NCI-H1436 (cell line): ENCODE measurements at places on chromosomes 3 and 15.

- DNase-seq, result no peak
Measured at GRCh38 chr3:178439504-178439903, 96.7 kb upstream of the KCNMB2 start.

DNA sequence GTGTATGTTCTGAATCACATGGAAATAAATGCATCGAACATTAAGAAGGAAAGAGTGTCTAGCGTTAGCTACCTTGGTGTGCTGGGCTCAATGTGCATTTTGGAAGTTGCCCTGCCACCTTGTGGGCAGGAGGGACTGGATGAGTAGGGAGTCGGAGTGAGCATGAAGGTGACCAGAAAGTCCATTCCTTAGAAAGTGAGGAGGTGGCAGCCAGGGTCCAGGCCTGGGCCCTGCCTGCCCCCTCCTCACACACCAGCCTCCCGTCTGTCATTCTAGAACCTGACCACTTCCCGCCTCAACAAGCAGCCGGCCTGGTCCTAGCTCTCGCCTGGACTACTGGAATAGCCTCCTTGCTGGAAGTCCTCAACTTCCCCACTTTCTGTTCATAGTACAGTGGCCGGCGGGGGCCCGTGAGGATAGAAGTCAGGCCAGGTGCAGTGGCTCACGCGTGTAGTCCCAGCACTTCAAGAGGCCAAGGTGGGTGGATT is 10.2 kb upstream of the GATA2 start:
- no peak for DNase-seq

DNA sequence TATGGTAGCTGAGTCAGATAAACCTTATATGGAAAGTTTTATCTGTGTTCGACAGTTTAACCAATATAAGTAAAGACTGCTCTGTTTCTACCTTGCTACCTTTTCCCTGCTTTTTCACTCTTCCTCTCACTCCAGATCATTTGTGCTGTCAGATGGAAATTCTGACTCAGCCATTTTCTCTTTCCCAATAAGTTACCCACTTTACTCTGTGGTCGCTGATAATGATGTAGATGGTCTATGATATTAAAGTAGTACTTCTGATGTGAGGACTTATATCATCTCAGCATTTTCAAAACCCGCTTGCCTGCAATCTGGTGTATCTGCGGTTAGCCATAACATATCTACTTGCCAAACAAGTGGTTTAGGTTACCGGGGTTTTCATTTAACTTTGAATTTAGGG is 15.0 kb upstream of the UTS2B start:
- DNase-seq, result no peak

DNA sequence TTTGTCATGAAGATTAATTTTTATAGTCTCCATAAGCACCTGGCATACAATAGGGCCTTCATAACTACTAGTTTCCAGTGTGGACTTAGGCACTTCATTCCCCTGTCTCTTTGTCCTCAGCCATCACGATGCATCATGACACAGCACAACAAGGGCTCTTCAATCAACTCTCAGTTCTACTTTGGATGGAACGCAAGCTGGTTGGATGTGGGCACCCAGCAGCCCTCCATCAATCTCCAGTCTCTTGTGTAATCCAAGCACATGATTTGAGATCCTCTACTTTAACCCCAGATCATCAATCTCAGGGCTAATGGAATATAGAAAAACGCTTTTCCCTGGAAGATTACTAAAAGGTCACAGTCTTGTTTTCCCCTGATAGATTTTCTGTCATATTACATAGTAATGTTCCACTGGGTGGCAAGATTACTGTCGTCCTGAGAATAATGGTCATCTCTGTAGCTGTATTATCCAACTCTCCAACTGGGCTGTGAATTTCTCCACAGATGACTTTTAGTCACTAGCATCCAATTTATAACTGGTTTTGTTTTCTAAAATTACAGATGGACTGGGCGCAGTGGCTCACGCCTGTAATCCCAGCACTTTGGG is 22.9 kb upstream of the CHRNA7 start:
- DNase-seq, result no peak

DNA sequence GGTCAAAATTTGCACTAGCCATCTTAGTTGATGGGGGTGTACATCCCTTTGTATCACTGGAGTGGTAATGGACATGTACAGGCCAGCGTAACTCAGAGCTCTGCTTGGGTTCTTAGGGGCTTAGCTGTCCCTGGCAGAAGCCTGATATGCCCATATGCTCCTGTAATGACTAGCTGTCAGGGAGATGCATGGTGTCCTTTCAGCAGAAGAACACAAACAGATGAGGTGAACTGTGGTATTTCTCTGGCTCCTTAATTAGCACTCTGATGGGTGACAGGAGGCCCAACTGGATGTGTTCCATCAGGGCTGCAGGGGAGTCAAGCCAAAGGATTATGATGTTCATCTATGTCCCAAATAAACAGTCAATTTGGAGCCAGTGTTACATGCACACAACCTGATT is 774.5 kb downstream of the AGBL1 start:
- no peak for DNase-seq

DNA sequence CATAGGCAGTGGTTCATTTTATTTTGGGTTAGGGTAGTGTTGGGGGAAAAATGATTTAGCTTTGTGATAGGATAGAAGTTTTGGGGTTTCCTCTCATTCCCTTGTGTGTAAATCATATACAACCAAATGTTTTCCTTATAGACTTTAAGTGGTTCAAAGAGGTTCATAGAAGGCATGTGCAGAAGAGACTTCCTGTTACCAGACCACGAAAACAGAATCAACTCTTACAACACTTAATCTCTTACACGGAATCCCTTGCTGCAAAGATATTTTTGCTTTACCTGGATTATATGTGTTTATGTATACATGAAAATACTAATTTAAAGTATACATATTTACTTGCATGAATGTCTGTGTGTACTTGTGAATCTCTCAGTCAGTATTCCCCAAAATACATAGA is 2.9 kb downstream of the TMOD2 start:
- DNase-seq, result no peak

GRCh38 chr15:98727115-98728040 is 79.0 kb downstream of the IGF1R start:
- DNase-seq, result no peak

GRCh38 chr15:50944672-50945071 is 36.2 kb downstream of the AP4E1 start:
- DNase-seq, result no peak

- no peak for DNase-seq
Measured at GRCh38 chr3:122067588-122068240, 12.6 kb downstream of the CD86 start.

GRCh38 chr15:74955796-74956647 is 550 bp downstream of the RPP25 start:
- DNase-seq, result no peak

DNA sequence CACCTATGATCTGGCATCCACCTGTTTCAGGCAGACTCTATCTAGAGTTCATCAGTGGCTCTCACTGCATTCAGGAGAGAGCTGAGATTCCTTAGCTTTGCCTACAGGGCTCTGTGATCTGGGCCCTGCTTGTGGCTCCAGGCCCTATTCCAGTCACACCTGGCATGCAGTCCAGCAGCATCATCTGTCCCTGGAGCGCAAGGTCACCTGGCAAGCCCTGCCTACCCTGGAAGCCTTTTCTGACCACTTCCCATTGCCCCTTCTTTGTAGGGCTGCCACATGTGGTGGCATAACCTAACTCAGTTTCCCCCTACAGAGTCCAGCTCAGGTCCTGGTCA is 115.1 kb upstream of the PLXNA1 start:
- DNase-seq, result no peak

DNA sequence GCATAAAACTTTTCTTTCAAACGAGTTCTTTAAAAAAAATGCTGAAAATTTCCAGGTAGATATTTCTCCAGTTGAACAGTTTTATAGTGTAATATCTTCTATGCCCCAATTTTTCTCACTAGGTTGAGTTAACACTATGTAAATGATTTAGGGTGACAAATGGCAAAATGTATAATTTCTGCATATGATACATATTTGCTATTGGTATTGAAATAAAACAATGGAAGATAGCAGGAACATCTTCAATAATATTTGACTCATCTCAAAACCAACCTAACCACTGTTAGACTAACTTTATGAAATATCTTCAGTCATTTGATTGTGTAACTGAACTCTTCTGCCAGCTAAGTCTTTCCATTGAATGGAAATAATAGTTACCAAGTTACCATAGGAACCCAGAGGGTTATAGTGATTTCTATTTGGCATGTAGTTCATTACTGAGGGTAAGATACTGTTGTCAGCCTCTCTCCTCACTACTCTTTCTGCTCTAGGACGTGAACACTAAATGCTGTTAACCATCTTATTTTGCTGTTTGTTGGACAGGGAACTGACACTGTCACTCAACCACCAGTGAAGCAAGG is 824.7 kb upstream of the NECTIN3 start:
- DNase-seq, result no peak
